Stimulated activated CD4-positive, alpha-beta T cell treated with anti-CD3 and anti-CD28 coated beads, Interleukin-15, amount 100 ng/mL, for 1 hour (primary cell): ENCODE measurements at places on chromosomes 3 and 15.

DNA sequence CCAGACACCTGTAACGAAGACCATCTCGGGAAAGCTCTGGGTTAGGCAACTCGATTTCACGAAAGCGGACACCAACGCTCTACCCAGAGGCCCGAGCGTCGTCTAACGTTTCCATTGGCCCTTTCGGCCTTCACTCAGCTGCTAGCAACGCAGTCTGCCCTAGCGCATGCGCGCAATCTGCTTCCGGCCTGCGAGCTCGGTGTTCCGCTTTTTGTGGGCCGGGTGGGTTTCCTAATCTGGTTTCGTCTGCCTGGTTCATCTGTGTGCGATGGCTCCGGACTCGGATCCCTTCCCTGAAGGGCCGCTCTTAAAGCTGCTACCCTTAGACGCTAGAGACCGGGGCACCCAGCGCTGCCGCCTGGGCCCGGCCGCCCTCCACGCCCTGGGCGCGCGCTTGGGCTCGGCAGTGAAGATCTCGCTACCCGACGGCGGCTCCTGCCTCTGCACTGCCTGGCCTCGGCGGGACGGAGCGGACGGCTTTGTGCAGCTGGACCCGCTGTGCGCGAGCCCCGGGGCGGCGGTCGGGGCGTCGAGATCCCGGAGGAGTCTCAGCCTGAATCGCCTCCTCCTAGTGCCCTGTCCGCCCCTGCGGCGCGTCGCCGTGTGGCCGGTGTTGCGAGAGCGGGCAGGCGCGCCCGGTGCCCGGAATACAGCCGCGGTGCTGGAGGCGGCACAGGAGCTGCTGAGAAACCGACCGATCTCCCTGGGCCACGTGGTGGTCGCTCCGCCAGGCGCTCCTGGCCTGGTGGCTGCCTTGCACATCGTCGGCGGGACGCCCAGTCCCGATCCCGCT, 24.0 kb upstream of the GATM start:
- peak; percentile 94 for DNase-seq

- no peak for DNase-seq
Measured at GRCh38 chr3:58035524-58036255, 27.5 kb downstream of the FLNB start.

DNA sequence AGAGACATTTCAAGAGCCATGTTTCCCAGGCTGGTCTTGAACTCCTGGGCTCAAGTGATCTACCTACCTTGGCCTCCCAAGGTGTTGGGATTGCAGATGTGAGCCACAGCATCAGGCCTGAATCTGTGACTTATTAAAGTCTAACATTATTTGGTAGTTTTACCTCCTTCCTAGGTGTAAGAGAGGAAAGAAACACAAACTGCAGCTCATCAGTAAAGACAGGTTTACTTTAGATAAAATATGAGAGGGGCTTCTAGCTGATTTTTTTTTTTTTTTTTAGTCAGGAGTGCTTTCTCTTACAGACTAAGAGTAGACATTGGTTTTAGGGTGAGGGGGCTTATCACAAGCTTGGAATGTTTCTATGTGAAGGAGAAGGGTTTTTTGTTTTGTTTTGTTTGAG, 63.9 kb upstream of the RNU6-1 start:
- DNase-seq: no peak

- DNase-seq: no peak
Measured at GRCh38 chr15:101086394-101087171, 165.3 kb downstream of the CHSY1 start.

GRCh38 chr3:14947100-14947885, at the start of gene NR2C2:
Gene NR2C2, plus strand, starts transcription at chr3:14947583. Its CDS starts 56,332 bp downstream, at chr3:15003915.
- peak; percentile 75 for DNase-seq

GRCh38 chr3:63945558-63946096, 33.4 kb upstream of the SCAANT1 start:
- DNase-seq: no peak

GRCh38 chr3:81660036-81660435, 101.4 kb downstream of the GBE1 start:
- DNase-seq: no peak

DNA sequence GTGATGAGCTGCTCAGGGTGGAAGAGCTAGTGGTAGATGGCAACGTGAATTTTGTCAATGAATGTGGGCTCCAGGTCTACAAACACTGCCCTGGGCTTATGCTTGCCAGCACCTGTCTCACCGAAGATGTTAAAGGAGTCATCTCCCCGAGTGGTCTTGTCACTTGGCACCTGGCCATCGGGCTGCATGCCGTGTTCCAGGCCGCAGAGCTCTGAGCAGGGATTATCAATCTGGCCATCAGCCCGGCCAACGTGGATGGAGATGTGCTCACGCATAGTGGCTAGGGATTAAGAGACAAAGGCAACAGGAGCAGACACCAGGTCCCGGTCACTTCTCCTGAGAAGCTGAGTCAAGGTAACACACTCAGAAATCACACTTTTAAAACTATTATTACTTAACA, 54.8 kb upstream of the ACTC1 start:
- no peak for DNase-seq
